ENCODE measurements at places on chromosomes 16 and 17.

GRCh38 chr16:49472598-49472997, 99.0 kb downstream of the C16orf78 start:
- no peak for DNase-seq

DNA sequence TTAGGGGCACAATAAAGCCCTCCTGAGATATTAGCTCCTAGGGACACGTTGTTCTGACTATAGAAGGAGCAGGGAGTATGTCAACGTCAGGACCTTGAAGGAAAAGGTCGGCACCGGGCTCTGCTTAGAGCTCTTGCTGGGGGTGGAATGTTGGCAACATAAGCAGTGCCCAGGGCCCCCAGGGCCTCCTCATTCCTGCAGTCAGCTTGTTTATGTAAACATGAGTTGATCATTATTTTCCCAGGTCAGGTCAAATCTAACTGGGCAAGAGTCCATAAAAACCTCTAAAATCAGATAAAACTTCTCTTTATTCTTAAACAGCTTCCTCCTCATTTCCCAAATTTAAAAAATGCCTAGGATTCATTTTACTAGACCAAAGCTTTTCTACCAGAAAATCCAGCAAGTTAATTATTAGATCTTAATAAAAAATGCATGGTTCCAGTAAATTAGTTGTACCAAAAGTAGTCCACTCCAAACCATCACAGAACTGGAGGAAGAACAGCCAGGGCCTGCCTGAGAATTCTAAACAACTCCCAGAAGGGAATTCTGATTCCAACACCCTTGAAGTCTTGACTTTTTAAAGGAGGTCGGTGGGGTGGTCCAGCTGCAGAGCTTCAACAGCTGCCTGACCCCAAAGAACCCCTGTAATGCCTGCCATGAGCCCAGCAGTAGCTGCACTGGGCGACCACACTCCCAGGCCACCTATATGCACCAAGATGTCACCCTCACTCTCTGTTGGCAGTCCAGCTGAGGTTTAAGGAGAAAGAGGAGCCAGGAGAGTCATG, 54.3 kb downstream of the AMFR start:
- DNase-seq, result no peak

- DNase-seq, result no peak
Observed at GRCh38 chr17:69405096-69405495, 9.4 kb upstream of the MAP2K6 start.

- no peak for DNase-seq
Observed at GRCh38 chr17:77581480-77581879, 377.0 kb upstream of the TNRC6C start.

GRCh38 chr17:42720996-42721583, 23.8 kb downstream of the EZH1 start:
- DNase-seq, result peak; percentile 52

DNA sequence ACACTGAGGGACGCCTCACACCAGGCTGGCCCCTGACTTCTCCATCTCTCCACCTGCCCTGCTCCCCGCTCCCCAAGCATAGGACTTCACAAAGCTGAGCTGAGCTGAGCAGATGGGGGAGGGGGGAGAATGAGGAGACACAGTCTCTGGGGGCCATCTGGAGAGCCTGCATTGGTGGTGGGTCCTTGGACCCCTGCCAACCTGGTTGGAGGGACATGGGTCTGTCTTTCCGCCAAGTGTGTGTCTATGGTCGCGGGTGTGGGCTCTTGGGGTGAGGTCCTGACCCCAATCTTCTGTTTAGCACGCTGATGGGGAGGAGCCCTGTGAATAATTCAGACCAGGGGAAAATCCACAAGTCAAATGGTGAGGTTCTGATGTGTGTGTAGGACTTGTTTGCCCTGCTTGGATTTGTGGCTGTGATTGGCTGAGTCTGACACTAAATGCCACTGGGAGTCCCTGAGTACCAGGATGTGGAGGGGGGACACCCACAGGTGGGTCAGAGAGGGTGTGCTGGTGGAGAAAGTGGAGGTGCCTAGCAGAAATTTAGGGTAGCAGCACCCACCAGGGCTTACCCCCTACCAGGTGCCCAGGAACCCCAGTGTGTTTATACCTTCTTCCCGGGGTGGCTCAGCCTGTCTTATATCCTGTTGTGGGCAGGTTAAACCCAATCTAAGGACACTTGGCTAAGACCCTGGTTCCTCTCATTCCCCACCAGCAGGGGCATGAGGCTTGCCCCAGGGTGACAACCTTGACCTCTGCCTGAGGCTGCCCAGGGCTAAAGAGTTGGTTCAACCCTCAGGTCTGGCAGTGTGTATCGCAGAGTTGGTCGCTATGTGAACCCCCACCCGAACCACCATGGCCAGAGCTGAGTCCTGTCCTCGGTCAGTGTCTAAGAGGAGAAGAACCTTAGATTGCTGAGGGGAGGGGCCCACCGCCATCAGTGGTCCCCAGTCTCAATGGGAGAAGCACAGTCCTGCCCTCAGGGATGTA, 2.1 kb downstream of the FMNL1 start:
- DNase-seq, result peak; percentile 58

- DNase-seq, result no peak
Observed at GRCh38 chr17:5164436-5164835, 27.2 kb downstream of the ZNF594 start.

DNA sequence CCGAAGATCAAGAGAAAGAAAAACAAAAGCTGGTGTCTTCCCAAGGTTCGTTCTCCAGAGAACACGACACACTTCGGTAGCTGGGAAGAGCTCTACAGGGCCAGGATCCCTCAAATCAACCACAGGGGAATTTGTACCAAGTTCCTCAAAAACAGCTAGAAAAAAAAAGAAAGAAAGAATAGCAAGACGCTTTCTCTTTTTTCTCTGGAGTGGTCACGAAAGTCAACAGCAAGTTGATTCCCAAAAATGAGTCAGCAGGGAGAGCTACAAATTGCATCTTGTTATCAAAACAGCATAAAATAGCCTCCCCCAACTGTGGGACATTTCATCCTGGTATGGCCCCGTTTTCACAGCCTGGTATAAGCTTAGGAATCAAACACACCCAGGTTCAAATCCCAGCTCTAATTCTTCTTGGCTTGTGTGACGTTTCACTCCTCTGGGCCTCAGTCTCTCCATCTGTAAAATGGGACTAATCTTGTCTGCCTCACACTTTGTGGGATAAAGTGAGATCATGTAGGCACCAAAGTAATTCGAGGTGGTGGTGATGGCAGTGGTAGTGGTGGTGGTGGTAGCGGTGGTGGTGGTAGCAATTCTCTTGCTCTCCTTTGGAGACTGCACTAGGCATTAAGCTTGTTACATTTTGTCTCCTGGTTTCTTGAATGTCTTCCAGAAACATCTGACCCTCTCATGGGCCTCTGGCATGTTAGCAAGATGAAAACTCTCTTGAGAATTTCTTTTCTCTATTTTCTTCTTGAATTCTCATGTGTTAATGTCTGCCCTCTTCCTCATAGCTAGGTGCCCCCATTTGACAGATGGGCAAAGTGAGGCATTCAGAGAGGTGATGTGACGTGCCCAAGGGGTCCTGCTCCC, 988 bp upstream of the IL21R start:
- DNase-seq, result no peak

GRCh38 chr16:67169642-67170167, 633 bp upstream of the NOL3 start:
- no peak for DNase-seq

DNA sequence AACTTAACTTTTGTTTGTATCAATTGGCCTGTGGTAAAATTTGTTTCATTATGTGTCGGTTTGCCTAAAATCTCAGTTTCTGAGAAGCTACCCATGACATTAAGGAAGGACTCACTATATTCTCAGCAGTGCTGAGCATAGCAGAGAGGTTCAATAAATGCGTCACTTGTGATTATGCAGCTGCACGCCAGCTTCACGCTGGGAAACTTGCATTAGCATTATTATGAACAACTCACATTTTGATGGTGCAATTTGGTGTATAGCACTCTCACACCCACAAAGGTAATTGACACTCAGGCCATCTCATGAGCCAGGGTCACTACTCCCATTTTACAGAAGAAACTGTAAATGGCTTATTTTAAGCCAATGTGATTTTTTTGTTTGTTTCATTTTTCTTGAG, 80.6 kb upstream of the SALL1 start:
- DNase-seq, result no peak

- no peak for DNase-seq
Observed at GRCh38 chr17:74353446-74354060, 8.1 kb downstream of the BTBD17 start.

GRCh38 chr16:65229191-65229662, 107.4 kb upstream of the CDH11 start:
- DNase-seq, result no peak

GRCh38 chr17:14072881-14073280, 3.6 kb downstream of the COX10 start:
- no peak for DNase-seq

- no peak for DNase-seq
Observed at GRCh38 chr17:54347495-54347894, 524.8 kb downstream of the KIF2B start.

DNA sequence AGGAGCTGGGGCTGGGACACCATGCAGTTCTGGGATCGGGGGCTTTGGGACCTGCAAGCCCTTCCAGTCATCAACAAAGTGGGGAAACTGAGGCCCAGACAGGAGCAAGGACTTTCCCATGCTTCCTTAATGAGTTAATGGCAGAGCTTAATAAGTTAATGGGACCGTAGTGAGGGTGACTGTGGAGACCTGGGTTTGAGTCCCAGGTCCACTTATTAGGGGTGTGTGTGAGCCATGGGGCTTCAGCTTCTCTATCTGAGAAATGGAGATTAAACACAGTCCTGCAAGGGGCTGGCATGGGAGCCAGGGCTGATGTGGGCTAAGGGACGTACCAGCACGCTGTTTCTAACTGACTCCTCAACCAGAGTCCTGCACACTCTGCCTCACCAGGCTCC, 41.7 kb upstream of the NKD1 start:
- no peak for DNase-seq

GRCh38 chr17:8729421-8729820, 15.2 kb downstream of the CCDC42 start:
- no peak for DNase-seq

DNA sequence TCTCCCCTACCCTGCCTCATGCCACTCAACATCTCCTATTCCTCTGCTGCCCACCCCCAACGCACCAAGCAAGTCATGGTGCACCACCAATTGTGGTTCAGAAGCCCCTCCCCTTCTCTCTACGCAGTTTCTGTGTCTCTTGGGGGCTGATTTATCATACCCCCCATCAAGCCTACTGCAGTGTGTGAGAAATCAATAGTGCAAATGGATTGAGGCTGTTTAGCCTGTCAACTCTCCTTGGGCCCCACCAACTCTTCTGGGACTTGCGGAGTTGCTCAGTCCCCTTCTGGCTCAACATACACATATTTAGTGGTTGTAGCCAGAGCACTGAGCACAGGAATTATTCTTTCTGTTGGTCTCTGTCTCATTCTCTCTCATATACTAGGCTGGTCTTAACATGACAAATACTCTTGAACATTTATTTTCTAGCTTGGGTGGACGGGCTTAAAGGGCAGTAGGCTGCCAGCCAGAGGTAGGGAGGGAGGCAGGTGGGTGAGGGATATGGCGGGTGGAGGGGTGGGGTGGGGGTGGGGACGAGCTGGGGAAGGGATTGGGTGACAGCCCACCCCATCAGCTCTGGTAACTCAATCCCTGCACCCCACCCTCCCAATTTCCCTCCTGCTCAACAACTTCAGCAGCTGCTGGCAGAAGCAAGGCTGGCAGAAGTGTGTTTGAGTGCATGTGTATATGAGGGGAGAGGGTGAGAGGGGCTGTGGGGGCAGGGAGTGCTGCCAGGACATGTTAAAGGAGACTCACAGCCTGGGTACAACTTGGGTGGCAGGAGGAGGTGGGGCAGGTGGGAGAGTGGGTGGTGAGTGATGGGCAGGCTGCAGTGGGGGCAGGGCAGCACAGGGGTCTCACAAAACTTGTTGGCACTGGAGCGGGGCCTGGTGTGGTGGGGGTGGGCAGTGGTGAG, 4.9 kb downstream of the RARA start:
- no peak for DNase-seq

DNA sequence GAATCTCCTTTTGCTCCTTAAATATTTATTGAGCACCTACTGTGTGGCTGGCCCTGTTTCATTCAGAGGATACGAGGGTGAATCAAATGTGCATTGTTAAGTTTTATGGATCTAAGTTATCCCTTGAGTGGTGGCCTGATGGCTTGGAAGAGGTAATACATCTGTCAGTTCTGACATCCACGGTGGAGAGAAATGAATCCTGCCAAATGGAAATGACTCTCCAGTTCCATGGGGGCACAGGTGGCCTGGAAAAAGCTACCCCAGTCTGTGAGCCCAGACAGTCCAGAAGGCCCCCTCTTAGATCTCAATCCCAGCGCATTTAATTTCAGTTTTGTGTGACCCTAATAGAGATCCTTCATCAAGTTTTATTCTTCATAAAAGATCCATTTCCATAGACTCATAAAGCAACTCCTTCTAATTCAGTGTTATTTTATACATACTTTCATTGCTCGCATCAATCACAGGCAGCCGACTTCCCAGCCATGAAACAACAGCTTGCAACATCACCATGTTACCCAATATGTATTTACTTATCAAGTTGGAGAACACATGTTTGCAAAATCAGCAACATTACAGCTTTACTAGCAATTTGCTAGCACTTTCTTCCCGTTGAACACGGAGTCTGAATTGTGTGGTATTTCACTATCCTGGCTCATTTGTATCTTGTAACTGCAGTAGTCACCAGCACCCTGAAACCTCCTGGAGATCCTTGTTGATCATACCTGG, 334.8 kb upstream of the HSBP1 start:
- no peak for DNase-seq

GRCh38 chr16:25093208-25094061, 18.1 kb upstream of the LCMT1 start:
- no peak for DNase-seq

DNA sequence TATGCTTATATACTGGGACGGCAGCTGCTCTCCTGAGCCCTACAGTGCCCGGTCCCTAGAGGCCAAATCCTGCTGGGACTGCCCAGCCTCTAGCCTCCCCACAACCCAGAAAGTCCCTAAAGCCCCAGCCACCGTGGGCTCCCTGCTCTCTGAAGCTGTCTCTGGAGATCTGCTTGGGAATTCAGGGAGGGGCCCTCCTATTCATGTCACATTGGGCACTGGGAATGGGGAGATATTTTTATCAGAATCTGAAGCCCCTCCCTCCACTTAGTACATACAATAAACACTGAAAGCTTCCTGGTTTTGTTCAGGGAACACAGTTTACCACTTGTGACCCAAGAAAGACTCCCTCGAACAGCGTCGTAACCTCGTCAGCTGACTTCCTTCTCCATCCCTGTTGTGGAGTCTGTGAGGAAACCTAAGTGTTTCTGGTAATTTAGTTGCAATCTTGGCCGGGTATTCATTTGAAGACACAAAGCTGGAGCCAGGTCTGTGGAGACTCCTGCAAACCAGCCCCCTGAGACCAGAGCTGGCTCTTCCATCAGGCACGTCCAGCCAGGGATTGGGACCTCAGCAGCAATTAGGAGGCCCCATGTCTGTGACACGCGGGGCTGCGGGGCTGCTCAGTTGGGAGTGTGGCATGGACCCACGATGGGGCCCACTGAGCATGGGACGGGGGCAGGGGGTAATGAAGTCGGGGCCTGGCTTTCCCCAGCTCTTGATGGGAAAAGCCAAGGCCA, 38.5 kb downstream of the PGS1 start:
- no peak for DNase-seq

DNA sequence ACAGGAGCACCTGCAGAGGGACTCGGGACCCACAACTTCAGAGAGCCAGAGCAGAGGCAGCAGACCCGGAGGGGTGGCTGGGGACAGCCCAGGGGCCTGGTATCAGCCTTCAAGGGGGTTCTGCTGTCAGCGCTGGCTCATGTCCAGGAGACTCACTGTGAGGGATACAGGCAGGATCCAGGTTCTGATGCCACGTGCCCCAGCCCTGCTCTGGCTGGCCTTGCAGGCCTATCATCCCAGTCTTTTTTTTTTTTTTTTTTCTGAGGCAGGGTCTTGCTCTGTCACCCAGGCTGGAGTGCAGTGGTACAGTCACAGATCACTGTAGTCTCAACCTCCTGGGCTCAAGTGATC, 9.0 kb upstream of the MTSS2 start:
- DNase-seq, result no peak
